ENCODE measurements at places on chromosomes 7 and 10.

DNA sequence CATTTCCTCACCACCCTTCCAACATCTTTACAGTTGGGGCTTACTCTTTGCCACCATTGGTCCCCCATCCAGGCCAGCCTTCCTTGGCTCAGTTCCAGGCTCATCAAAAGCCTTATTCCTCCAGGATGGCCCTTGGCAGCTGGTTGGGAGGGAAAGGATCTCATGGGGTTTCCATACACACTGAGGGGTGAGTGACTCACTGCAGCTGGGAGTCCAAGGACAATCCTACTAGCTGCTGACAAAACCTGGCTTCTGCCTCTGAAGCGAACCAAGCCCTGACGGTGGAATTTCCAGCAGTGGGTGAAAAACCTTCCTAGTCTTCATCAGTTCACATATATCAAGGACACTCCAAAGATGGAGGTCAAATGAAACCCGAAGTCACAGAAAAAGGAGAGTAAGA lies 22.9 kb downstream of the CRHR2 start:
- no peak for DNase-seq

DNA sequence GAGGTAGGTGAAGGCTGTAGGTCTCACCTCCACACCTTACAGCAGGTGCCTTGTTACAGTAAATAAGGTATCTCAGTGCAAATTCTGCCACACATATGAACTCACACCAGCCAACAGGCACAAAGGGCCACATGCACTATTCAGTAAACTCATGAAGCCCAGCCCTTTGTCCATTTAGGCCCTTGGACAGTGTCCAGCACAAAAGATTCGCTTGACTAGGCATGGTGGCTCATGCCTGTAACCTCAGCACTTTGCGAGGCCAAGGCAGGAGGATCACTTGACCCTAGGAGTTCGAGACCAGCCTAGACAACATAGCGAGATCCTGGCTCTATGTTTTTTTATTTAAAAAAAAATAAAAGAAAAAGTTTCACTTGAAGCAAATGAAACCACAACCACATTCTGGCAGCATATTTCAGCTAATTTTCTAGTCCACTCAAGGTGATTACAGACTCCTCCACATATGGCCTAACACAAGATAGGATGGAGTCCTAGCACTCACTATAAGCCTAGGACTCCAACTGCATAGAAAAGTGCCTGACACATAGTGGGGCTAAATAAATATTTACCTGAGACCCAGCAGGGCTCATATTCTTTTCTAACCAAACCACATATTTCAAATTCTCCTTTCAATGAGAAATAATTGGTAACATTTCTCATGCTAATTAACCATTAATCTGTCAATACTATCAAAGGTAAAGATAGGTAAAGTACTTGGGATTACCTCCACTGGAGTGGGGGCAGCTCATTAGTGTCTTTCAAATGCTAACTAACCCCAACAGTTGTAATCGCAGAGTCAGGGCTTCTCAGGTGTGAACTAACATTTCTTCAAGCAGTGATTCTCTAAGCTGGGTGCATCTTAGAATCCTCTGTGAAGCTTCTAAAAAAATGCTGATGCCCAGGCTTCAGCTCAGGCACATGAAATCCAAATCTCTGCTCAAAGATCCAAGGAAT lies 4.5 kb upstream of the ANKRD1 start:
- DNase-seq = no peak

DNA sequence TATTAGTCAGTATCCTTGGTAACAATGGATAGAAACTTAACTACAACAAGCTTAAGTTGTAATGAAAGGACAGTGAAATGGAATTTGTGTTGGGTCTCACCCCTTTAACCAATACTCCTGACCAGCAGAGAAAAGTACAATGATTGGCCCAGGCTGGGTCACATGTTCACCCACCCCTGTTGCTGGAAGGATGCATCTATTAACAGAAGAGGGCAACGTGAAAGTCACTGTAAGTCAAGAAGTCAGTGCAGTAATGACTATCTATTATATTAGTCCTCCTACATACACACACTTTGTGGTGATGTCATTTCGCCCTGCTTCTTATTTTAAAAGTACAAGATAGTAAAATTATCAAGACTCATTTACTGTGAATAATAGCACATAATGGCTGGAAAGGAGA lies 16.2 kb downstream of the PNLIPRP2 start:
- no peak for DNase-seq

DNA sequence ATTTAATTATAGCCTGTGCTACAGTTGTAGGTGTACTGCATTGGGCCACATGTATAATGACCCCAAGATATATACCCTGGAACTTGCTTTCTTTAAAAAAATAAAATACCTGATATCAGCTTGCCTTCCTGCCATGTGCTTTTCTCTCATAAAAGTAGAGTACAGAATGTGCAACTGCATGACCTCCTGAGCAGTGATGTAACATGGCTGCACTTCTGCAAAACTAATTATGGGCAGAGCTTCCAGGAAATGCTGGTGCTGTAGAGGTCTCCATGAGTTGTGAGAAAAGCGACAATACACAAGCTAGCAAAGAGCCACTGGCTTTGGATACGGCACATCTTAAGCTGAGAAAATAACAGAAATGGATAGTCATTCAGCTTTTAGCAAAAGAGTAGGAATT lies 6.5 kb upstream of the ERLIN1 start:
- no peak for DNase-seq

GRCh38 chr7:33959676-33960075 lies 54.3 kb downstream of the BMPER start:
- no peak for DNase-seq

DNA sequence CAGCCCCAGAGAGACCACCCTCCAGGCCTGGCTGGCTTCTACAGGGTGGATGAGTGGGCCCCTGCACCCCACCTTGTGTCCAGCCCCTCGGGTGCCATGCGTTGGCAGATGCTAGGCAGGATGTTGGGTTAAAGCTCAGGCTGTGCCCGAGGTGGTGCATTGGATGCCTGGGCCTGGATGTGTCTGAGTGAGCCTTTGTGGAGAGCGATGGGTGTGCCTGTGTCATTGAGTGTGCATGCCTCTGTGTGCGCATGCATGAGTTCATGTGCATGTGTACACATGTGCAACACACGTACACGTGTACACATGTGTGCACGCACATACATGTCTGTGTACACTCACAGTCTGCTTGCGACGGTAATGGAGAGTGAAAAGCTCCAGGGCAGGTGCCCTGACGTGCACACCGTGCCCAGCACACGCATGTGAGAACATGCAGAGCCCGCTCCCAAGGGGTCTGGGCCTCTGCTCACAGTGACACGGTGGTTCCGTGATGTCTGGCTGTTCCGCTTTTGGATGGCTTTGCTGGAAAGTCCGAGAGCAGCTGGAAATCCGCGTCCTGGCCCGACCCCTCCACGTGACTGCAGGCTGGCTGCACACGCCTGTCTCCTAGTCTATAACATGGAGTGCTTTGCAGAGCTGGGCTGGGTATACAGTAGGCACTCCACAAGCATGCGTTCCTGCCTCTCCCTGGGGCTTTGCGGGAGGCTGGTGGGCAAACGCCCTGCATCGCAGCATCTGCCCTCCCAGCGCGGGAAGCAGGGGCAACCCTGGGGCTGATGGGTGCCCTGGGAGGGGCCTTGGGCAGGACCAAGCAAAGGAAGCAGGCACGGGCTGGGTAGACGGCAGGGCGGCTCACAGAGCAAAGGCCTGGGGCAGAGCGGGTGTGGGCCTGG lies 36.9 kb downstream of the ELFN1 start:
- DNase-seq = no peak

- no peak for DNase-seq
Observed at GRCh38 chr7:915291-916218, 38.9 kb downstream of the ADAP1 start.
